Left ventricle myocardium inferior (tissue), 1 donor: ENCODE measurements at places on chromosomes 12 and 14. TPM values are rescaled to one million over a fixed set of nuclear protein-coding genes. Genes with fewer than 3 reads are reported as not detected.

- DNase-seq = no peak
Measured at GRCh38 chr12:12724421-12725085, 7.4 kb downstream of the CDKN1B start.

The HOXC11 gene
- not detected for total RNA-seq

The MYO1H gene
- total RNA-seq = 0.16 TPM

- DNase-seq = no peak
Measured at GRCh38 chr12:124604264-124604680, 36.9 kb upstream of the NCOR2 start.

DNA sequence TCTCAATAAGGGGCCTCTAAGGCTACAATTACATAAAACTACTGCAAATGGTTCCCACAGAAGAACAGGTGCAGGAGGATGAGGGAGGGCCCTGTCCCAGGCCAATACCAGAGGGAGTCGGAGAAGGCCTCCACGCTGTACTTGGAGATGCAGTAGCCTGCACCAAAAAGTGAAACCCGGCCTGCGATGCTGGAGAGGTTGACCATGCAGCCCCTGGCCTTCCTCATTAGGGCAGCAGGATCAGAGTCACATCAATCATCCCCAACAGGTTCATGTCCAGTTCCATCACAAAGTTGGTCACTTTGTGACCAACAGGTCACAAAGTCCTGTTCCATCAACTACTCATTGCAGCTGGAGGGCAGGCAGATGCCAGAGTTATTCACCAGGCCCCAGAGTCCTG lies 23.0 kb downstream of the ZBTB39 start:
- no peak for DNase-seq

The CLEC12A gene
- total RNA-seq = 5.7 TPM

DNA sequence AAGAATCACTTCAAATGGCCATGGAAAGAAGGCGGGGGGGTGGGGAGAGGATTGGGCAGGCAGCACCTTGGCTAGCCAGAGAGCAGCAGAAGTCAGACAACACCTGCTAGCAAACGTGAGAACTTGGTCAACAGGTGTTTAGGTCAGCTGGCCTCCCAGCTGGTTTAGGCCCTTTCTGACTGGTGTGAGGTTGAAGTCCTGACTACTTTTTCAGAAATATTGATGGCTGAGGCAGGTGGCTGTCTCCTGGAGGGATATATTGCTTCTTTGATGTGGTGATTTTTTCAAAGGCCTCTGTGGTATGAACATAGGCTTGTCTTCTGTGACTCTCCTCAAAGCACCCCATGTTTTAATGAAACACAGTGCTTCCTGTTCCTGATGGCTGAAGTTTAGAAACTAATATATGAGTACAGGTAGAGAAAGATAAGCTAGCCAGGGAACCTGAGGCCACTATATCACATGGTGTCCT lies 238.2 kb upstream of the SSTR1 start:
- no peak for DNase-seq

DNA sequence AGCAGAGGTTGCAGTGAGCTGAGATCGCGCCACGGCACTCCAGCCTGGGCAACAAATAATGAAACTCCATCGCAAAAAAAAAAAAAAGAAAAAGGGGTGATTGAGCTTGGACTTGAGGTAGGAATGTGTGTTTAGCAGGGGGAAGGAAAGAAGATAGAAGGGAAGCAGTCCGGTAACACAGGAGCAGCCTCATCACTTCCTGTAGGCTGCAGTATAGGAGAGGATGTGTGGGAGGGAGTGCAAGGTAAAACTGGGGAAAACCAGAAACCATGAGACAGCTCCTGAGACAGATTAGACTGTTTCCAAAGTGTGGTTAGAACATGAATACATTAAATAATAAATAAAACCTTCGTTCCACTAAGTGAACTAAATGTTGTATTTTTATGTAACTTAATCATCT lies 49.2 kb downstream of the FGD4 start:
- no peak for DNase-seq

DNA sequence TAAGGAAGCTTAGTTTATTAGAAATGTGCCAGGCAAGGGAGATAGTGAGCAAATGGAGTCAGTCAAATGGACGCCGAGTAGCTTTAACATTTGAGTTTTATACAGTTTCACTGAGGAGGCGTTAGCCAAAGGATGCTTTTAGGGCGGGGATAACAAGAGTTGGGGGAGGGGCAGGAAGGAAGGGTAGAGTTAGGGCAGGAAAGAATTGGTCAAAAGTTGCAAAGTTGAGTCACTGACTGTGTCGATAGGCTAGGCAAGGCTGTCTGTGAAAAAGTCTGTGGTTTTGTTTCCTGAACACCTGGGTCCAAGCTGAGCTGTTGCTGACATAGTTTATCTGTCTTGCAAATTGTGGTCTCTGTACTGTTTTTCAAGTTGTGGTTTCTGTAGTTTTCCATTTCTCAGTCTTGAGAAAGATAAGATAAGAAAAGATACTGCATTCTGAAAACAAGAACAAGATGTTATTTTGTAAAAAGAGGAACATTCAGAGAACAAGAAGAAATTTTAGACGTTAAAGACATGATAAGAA lies 62.6 kb upstream of the RESF1 start:
- peak; percentile 31 for DNase-seq

- no peak for DNase-seq
Measured at GRCh38 chr12:26680727-26681455, 152.1 kb downstream of the ITPR2 start.

GRCh38 chr12:48934312-48934706 lies 9.0 kb upstream of the FKBP11 start:
- DNase-seq = no peak

DNA sequence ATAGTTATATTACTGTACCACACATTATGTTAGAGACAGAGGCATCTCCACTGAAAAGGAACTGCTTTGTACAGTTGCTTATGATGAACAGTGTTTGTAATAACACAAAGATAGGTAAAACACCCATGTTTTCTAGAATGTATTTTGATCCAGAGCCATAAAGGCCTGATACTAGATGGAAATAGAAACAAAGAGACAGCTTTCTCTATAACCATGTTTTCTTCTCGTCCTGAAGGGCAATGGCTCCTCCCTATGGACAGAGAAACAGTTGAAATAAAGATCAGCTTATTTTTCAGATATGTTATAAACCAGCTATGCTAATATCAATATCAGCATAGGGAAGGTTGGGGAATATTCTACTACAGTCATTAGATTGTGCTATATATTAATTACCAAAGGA lies 109.2 kb downstream of the ATXN7L3B start:
- DNase-seq = no peak

The DNM1L gene
- total RNA-seq = 59.6 TPM

- no peak for DNase-seq
Measured at GRCh38 chr12:103780992-103781391, 60.0 kb downstream of the NT5DC3 start.

The DIO2 gene
- 6.4 TPM for total RNA-seq

DNA sequence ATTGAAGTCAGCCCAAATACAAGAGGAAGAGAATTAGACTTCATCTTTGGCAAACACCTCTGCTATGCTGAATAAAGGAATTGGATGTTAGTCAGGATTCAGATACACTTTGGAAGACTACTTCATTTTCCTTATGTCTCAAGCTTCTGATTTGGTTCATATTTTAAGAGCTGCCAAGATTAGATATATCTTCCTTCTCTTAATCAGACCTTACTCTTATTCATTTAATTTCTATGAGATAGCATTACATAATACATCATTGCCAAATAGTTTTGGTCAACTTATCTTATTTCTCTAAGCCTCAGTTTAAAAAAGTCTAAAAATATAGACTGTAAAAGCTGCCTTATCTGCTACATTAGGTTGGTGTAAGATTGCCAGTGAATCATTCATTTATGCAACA lies 330.6 kb upstream of the NAV3 start:
- no peak for DNase-seq

DNA sequence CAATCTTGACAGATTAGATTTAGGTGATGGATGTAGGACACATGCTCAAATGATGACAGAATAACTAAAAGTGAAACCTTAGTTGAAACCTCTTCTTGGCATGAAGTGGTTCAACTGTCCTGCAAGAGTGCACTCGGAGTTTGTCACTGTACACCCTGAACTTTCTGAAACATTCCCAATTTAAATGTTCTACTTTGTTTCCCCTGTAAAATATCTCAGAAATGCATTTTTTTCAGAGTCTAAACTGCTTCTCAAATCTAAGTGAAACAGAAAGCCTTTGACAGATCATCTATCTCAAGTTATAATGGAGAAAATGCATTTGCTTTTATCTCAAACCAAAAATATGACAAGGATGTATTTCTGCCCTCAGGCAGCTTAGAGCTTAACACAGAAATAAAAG lies 66.0 kb downstream of the BHLHE41 start:
- no peak for DNase-seq

The PLEK2 gene
- total RNA-seq = not detected

DNA sequence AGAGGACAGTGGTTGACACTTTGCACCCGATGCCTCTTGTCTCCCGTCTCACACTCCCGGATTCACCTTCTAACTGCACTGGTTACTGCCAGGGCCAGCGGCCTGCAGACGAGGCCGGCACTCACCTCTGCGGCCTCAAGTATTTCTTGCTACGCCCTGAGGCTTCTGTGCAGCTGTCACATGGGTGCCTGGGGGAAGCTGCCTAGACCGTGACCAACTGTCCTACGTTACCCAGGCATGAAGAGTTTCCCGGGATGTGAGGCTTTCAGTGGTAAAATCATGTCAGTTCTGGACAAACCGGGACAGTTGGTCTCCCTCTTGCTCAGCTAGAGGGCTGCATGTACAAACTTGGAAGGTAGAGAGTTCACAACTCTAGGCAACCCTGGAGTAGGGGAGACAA lies 274.5 kb downstream of the GLT1D1 start:
- no peak for DNase-seq
